Endothelial cell (in vitro differentiated cells): ENCODE measurements at places on chromosomes 6 and 20.

GRCh38 chr6:5086294-5086890 lies 1.3 kb downstream of the PPP1R3G start:
- H3K27ac ChIP-seq, result no peak overlapping the region
- peaks cover 21% of the 10 kb centered on the region for H3K27me3 ChIP-seq
- no peak overlapping the region for H3K4me3 ChIP-seq
- peaks cover 22% of the 10 kb centered on the region for H3K4me1 ChIP-seq

- H3K27ac ChIP-seq, result no peak overlapping the region
- no peaks in the 10 kb centered on the region for H3K36me3 ChIP-seq
- H3K4me1 ChIP-seq, result no peaks in the 10 kb centered on the region
- no peak for DNase-seq
Observed at GRCh38 chr6:101534386-101534785, 140.9 kb downstream of the GRIK2 start.

- no peak overlapping the region for H3K27ac ChIP-seq
- DNase-seq, result no peak
- no peaks in the 10 kb centered on the region for H3K4me1 ChIP-seq
- no peaks in the 10 kb centered on the region for H3K36me3 ChIP-seq
- no peak overlapping the region for H3K4me3 ChIP-seq
Observed at GRCh38 chr6:115865914-115866313, 194.8 kb downstream of the FRK start.

DNA sequence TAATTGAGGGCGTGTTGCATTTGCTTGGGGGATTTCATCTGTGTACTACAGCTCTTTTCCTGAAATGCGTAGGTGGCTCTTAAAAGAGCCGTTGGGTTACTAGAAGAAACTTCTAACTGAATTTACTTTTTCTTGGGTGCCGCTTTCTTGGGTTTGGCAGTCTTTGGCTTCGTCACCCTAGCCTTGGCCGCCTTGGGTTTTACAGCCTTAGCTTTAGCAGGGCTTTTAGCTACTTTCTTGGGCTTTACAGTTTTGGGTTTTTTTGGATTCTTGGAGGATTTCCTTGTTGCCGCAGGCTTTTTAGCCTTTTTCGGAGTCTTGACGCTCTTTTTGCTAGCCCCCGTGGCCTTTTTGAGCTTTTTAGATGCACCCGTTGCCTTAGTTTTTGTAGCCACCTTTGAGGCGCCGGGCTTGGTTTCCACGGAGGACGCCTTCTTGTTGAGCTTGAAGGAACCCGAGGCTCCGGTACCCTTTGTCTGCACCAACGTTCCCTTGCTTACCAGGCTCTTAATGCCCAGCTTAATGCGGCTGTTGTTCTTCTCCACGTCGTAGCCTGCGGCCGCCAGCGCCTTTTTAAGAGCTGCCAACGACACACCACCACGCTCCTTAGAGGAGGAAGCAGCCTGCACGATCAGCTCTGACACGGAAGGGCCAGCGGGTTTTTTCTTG lies 54.5 kb downstream of the TRIM38 start:
- peaks cover 10% of the 10 kb centered on the region for H3K27me3 ChIP-seq
- no peak for DNase-seq
- peak overlapping the region; percentile 57 for H3K27ac ChIP-seq
- H3K4me3 ChIP-seq, result peak overlapping the region; percentile 69

- H3K4me3 ChIP-seq, result no peak overlapping the region
- DNase-seq, result no peak
- H3K27me3 ChIP-seq, result no peaks in the 10 kb centered on the region
- no peaks in the 10 kb centered on the region for H3K36me3 ChIP-seq
Observed at GRCh38 chr6:11580686-11581405, 43.3 kb downstream of the TMEM170B start.

GRCh38 chr20:46308258-46309157 lies at the start of gene CDH22:
CDH22 (minus strand) TSS chr20:46308498; CDS start chr20:46251294, 57,204 bp downstream.
- H3K27ac ChIP-seq, result peak within 1 kb of the TSS; percentile 36
- H3K4me3 ChIP-seq, result peak within 1 kb of the TSS; percentile 84
- peaks cover 3% of the 10 kb centered on the region for H3K36me3 ChIP-seq
- peaks cover 31% of the 10 kb centered on the region for H3K27me3 ChIP-seq
- peaks cover 10% of the 10 kb centered on the region for H3K4me1 ChIP-seq
- peak; percentile 69 for DNase-seq

DNA sequence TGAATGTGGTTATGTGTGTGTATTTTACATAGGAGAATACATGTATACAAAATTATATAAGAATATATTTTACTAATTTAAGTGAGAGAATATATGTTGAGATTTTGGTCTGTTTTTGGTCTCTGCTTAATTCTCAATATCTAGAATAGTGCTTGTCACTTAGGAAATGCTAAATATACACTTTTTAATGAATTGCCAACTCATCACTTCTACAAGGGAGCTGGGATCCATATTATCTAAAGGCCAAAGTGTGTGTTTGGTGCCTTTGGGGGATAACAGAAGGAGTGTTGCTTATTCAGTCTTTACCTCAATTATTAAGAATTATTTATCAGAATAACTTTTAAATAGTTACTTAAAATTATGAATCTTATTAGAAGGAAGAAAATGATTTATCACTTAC lies 1304.8 kb downstream of the HACE1 start:
- no peaks in the 10 kb centered on the region for H3K36me3 ChIP-seq
- no peaks in the 10 kb centered on the region for H3K27me3 ChIP-seq
- no peaks in the 10 kb centered on the region for H3K4me1 ChIP-seq
- H3K4me3 ChIP-seq, result no peak overlapping the region

- H3K27ac ChIP-seq, result no peak overlapping the region
- DNase-seq, result no peak
- H3K36me3 ChIP-seq, result no peaks in the 10 kb centered on the region
- no peak overlapping the region for H3K4me3 ChIP-seq
Observed at GRCh38 chr6:78611102-78611620, 256.2 kb upstream of the IRAK1BP1 start.

DNA sequence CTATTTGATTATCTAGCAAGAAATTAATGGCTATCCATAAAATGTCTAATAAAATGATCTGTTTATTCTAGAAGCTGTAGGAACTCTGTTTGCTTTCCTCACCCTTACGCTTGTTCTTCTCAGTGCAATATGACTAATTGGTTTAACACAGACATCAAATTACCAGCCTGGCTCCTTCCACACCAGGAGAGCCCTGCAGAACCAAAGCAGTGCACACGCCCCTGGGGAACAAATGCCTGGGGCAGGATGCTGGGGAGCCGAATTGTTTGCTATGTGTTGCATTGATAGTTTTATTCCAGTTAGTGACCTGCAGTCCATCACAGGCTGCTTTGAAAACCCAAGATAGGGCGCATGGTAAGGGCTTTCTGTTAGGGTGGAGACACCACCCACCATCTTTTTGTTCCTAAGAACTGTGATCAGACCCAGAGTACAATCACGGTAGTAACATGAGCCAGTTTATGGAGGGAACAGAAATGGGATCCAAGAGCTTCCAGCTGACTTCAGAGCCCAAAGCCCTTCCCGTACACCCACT lies 126.4 kb upstream of the CD93 start:
- no peak overlapping the region for H3K27ac ChIP-seq
- no peak for DNase-seq
- H3K36me3 ChIP-seq, result no peaks in the 10 kb centered on the region
- no peaks in the 10 kb centered on the region for H3K27me3 ChIP-seq

GRCh38 chr6:144334150-144334708 lies 49.1 kb downstream of the UTRN start:
- no peak overlapping the region for H3K4me3 ChIP-seq
- H3K27me3 ChIP-seq, result peaks cover 5% of the 10 kb centered on the region
- H3K36me3 ChIP-seq, result no peaks in the 10 kb centered on the region
- H3K27ac ChIP-seq, result no peak overlapping the region

GRCh38 chr20:14245368-14245970 lies 91.9 kb downstream of the FLRT3 start:
- no peak overlapping the region for H3K4me3 ChIP-seq
- H3K27ac ChIP-seq, result no peak overlapping the region
- no peaks in the 10 kb centered on the region for H3K36me3 ChIP-seq
- H3K4me1 ChIP-seq, result no peaks in the 10 kb centered on the region

DNA sequence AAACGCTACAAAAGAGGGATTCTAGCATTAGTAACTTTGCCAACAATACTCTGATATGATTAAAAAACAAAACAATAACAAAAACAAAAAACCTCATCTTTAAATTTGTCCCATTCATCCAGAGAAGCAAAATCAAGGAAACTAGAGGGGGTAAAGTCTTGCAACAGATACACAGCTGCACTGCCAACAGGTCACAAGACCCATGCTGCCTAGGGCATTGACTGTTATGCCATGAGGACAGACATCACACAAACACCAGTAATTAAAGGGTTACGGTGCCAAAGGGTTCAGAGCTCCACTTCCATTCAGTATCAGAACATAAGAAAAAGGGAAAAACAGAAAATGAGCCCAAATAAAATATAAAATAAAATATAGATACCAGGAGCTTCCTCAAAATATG lies 1.6 kb downstream of the TBC1D20 start:
- H3K4me1 ChIP-seq, result peaks cover 32% of the 10 kb centered on the region
- DNase-seq, result no peak
- H3K27me3 ChIP-seq, result peaks cover 10% of the 10 kb centered on the region
- peaks cover 4% of the 10 kb centered on the region for H3K36me3 ChIP-seq
- H3K4me3 ChIP-seq, result peak overlapping the region; percentile 98
- no peak overlapping the region for H3K27ac ChIP-seq

GRCh38 chr6:127204281-127204680 lies 62.4 kb upstream of the RNF146 start:
- no peaks in the 10 kb centered on the region for H3K4me1 ChIP-seq
- peaks cover 1% of the 10 kb centered on the region for H3K27me3 ChIP-seq
- no peak overlapping the region for H3K4me3 ChIP-seq

- peaks cover 44% of the 10 kb centered on the region for H3K4me1 ChIP-seq
- H3K36me3 ChIP-seq, result peaks cover 33% of the 10 kb centered on the region
- peak overlapping the region; percentile 17 for H3K27ac ChIP-seq
- peak overlapping the region; percentile 2 for H3K4me3 ChIP-seq
- DNase-seq, result no peak
Observed at GRCh38 chr6:166543603-166544295, 42.7 kb downstream of the RAMACL start.

GRCh38 chr6:133297657-133298056 lies 56.5 kb downstream of the EYA4 start:
- no peak for DNase-seq
- peaks cover 3% of the 10 kb centered on the region for H3K27me3 ChIP-seq
- no peaks in the 10 kb centered on the region for H3K4me1 ChIP-seq
- H3K27ac ChIP-seq, result no peak overlapping the region
- no peaks in the 10 kb centered on the region for H3K36me3 ChIP-seq
- H3K4me3 ChIP-seq, result no peak overlapping the region
